Activated CD4-positive, alpha-beta T cell treated with anti-CD3 and anti-CD28 coated beads for 1 hour (primary cell): ENCODE measurements at places on chromosomes 6 and 20.

DNA sequence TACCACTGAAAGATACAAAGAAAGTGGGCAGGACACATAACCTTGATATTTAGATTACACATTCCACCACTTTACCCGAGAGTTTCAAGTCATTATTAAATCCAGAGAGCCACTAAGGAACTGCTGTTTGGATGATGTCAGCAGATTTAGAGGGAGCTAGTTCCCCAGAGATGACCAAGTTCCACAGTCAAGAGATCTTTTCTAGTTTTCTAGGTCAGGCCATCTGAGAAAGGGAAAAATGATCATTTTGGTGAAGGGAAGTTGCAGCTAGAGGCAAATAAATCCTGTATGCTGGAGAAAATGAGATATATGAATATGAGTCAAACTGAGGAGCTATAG, 147.8 kb downstream of the HS3ST5 start:
- DNase-seq = no peak

DNA sequence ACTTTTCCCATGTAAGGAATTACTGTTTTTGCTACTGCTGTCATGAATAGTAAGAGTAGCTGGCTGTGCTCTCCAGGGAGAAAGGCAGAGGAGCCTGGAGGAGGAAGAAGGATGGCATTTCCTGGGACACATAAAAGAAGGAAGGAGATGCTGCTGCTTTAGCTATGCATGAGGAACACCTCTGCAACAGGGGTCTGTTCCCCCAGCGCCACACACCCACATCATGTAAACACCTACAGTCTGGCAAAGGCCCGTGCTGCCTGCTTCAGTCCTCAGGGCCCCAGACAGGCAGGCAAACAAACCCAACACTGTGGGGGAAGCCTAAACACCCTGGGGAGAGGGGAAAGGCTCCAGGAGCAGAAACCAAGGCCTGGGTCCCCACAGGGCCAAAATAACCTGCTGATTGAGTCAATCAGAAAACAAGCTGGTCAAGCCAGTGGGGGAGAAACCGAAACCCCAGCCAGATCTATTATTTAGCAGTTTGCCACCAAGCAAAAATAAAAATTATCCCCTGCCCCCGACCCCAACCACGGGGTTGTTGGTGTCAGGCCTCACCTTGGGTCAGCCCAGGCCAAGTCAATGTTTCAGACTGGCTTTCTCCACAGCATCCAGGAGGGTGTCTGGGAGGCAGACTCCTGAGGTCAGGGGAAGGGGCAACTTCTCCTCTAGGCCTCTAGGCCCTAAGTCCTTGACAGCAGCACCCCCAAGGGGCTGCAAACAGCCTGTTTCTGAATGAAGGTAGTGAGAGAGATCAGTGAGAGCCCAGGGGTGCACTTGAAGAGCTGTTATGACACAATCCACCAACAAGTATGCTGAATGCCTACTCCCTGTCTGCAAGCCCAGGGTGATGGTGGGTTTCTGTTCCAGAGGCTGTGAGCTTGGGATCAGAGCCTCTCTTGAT, 34.6 kb upstream of the SCUBE3 start:
- no peak for DNase-seq

DNA sequence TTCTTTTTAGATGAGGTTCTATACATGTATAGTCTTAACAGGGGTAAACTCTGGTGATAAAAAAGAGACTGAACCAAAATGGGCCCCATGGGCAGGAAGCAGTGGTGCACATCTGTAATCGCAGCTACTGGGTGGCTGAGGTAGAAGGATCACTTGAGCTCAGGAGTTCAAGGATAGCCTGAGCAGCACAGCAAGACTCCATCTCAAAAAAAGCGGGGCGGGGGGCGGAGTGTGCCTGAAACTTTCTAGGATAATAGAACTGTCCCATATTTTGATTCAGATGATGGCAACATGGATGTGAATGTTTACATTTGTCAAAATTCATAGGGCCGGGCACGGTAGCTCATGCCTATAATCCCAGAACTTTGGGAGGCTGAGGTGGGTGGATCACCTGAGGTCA, 48.8 kb upstream of the TAF8 start:
- no peak for DNase-seq

- DNase-seq = no peak
Observed at GRCh38 chr6:19413323-19413722, 423.8 kb upstream of the ID4 start.

- no peak for DNase-seq
Observed at GRCh38 chr6:78709021-78709420, 158.3 kb upstream of the IRAK1BP1 start.

GRCh38 chr20:55424968-55425367, 580.4 kb downstream of the CBLN4 start:
- DNase-seq = no peak

DNA sequence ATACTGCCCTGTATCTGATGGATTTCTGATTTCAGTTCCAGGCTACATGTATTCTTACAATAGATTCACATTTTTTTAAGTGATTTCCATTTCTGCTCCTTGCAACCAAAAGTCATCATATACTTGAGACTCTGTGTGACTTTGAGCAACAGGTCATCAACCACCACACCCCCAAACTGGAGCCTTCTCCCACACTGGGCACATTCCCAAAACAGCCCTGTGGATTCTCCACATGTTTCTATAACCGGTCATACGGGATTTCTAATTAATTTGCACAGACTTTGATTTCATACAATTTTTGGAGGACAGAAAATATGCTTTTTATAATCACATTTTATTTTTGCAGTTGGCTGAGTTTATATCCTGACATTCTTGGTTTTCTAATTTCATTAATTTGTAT, 317.2 kb upstream of the ID4 start:
- no peak for DNase-seq

- DNase-seq = no peak
Observed at GRCh38 chr6:32337186-32337805, 34.4 kb downstream of the TSBP1 start.

DNA sequence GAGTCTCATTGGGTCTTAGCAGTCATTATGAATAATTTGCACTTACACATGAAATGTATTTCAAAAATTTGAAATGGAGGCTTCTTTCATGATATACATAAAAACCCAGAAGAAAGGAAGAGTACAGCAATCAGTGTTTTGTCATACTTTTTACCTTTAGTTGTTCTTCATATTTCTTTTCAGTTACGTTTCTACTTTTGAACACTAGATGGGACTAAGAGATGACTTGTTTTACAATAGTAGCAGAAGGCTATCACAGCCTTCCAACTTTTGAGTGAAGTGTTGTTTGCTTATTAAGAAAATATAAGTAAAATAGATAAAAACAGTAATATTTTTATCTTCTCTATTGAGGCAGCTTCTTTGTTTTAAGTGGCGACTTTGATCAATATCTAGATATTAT, 58.1 kb downstream of the L3MBTL3 start:
- no peak for DNase-seq

GRCh38 chr6:156719395-156719719, 57.8 kb upstream of the ARID1B start:
- DNase-seq = no peak

DNA sequence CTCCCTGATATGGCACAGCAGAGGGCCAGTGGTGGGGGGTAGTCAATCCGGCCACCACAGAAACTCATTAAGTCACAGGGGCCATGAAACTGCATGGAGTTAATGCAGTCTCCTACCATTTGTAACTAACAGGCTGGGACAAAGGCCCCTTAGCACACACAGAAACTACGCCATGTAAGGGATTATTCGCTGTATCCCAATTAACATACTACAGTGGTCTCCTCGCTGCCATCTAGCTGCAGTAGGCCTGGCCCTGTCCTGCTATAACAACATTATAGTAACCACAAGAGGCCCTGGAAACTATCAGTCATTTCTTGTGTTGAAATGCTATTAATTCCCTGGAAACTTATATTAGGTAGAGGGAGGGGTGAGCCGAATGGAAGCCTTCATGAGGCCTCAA, 72.3 kb upstream of the CCN2 start:
- DNase-seq = no peak

DNA sequence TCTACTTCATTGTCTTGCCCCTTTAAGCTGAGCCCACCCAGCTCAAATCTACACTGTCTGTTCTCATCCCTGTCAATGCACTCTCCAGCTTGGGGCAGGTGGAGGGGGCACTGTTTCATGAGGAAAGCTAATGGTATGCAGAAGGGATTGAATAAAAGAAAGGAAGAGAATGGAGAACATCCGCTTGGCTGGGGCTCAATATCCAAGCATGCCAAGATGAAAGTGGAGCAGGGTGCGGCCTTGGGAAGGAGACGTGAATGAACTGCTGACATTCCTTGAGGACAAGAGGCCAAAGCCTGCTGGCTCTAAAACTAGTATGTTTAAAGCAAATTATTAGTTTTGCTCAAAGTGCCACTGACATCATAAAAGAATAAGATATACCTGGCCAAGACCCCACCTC, 24.2 kb downstream of the AKAP12 start:
- no peak for DNase-seq

- DNase-seq = no peak
Observed at GRCh38 chr6:52301326-52301725, 16.8 kb upstream of the MCM3 start.

GRCh38 chr6:76843054-76843822, 620.1 kb downstream of the HTR1B start:
- DNase-seq = no peak

DNA sequence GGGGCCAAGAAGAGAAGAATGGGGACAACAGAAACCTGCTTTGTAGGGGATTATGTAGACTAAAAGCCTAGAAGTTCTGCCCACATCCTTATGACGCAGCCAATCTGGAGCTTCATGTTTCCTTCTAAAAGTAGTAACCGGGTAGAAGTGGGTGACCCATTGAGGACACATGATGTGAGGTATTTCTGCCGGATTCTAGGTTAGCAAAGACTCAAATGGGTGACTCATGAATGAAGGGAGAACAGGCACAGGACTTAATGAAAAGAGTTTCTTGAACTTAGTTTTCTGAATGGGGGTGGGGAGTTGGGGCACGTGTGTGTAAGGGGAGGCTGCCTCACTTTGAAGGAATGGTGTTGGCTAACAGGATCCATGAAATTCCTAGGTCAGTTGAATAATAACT, 68.8 kb downstream of the CDS2 start:
- no peak for DNase-seq

DNA sequence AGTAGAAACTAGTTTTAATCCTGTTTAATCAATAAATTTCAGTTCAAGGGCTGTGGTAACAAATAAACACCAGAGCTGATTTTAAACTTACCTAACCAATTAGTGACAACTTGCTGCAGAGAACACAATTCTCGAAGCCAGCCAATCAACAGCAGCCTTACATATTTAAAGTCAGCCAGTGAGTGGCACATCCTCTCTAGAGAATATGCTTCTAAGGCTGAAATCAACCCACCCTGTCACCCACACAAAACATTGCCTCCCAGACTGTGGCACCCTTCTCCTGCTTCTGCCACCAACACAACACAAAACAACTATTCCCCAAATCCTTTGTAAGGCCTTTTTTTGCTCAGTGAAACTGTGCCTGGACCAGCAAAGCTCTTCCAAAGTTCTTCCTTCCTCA, 306.0 kb downstream of the EYA4 start:
- DNase-seq = no peak

- DNase-seq = no peak
Observed at GRCh38 chr6:131107151-131107550, 28.1 kb upstream of the AKAP7 start.

DNA sequence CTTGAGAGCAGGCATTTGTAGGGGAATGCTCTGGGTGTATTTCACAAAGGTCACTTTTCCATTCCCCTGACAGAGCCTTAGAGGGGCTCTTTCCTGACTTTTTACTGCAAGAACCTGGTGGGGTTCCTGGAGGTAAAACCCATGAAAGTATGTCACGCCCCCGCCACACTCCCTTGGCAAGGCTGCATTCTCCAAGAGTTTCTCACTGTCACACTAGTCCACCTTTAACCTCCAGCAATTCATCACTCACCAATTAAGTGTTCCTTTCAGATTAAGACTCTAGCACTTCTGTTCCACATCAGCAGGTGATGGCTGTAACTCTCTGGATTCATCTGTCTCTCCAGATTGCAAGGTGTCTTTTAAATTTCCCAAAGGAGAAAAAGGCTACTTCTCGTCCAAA, 32.7 kb upstream of the NKX2-4 start:
- DNase-seq = no peak

- no peak for DNase-seq
Observed at GRCh38 chr6:156954816-156955215, 177.6 kb downstream of the ARID1B start.

GRCh38 chr6:157289764-157290163, 33.6 kb downstream of the TMEM242 start:
- DNase-seq = no peak
